ENCODE measurements at places on chromosomes 16 and 17. TPM values are rescaled to one million over a fixed set of nuclear protein-coding genes. Genes with fewer than 3 reads are reported as not detected.

Gene FBXL19
- polyA plus RNA-seq, result 20.5 TPM

- no peak for DNase-seq
These were observed 30.0 kb downstream of the WSCD1 start for GRCh38 chr17:6100146-6100545.

- no peak for DNase-seq
These were observed 20.8 kb upstream of the ZNF423 start for GRCh38 chr16:49876716-49877129.

Gene PTGES3L
- 2.3 TPM for polyA plus RNA-seq

DNA sequence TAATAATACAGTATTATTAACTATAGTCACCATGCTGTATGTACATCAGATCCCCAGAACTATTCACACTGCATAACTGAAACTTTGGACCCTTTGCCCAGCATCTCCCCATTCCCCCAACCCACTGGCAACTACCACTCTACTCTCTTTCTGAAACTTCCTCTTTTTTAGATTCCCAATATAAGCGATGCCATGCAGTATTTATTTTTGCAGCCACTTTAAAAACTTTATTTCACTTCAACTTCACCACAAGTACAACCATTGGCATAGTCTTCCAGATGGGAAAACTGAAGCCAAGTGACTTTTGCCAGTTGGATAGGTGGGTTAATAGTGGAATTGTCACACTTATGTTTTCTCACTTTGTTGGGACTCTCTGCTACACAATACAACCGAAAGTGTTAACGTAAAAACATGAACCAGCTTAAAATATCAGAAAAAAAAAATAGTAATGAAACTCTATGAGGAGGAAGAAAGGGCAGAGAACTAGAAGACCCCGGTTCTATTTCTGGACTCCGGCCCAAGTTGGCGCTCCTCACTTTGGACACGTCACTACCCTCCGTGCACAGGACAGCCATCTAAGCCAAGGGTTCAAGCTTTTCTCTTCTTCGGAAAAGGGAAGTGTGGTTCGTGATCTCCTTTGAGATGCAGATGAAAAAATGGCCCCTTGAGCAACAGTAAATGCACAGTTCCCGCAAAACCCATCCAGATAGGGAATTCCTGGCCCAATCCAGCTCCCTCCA is 743 bp downstream of the SHCBP1 start:
- DNase-seq, result no peak

DNA sequence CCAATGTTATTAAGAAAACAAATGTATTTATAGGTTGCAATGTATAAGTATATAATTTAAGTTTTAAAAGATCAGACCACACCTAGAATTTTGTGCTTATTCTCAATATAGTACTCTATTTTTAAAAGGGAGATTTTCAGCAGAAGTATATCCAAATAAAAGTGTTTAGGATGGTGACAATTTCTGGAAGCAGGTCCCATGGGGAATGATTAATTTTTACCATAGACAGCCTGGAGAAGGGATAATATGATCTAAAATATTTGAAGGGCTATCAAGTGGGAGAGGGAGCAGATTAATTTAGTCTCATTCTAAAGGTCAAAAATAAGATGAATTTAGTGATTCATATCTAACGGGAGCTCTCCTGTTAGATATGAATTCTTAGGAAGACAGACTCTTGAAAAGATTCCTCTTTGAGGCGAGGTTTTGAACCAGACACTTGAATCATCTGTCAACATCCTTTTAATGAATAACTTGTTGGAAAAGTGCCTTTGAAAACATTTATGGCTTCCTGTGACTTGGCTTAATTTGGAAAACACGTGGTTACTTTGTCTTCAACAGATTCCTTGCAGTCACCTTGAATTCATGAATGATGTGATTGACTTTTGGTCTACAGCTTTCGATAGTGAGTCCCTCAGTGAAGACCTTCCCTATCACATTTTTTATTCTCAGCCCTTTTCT is 29.3 kb upstream of the SMIM36 start:
- no peak for DNase-seq

DNA sequence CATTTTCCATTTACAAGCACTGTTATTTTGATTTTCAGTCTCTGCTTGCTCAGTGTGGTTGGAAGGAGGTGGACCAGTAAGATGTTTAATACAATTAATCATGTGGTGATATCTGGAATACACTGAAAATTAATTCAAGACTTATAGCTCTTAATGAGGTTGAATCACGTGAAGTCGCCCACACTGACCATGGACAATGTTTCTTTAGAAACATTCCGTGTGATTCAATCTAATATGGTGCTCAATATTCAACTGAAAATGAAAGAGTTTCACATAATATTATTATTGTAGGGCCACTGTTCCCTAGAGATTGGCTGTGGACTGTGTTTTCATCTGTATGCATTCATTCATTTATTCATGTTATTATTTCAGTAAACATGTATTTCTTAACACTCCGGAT is 45.2 kb upstream of the MAF start:
- DNase-seq, result no peak

DNA sequence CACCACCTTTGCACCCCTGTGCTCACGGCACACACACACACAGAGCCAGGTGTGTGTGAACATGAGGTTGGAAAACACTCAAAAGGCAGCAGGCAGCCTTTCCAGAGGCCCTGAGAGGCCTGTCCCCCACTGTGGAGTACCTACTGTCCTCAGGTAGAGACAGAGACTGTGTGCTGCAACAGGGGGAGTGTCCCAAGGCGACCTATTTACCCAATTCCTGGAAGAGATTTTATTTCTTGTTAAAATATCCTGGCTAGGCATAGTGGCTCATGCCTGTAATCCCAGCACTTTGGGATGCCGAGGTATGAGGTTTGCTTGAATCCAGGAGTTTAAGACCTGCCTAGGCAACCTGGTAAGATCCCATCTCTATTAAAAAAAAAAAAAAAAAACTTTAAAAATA is 108.5 kb downstream of the COPRS start:
- no peak for DNase-seq

DNA sequence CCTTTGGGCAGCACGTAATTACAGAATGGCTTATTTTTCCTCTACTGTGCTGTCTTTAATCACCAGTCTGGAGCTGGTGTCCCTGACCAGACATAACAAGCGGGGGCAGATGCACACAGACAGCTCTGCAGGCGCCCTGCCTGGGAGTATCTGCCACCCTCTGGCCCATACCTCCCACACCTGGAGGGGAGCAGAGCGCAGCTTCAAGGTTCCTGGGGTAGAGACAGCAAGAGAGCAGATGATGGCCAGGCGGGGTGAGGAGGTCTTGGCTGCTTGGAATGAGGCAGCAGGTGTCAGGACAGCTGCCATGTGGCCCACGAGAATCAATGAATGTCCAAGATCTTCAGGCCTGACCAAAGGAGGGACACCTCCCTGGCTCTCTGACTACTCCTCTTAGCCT is 23.8 kb downstream of the TMEM94 start:
- no peak for DNase-seq

DNA sequence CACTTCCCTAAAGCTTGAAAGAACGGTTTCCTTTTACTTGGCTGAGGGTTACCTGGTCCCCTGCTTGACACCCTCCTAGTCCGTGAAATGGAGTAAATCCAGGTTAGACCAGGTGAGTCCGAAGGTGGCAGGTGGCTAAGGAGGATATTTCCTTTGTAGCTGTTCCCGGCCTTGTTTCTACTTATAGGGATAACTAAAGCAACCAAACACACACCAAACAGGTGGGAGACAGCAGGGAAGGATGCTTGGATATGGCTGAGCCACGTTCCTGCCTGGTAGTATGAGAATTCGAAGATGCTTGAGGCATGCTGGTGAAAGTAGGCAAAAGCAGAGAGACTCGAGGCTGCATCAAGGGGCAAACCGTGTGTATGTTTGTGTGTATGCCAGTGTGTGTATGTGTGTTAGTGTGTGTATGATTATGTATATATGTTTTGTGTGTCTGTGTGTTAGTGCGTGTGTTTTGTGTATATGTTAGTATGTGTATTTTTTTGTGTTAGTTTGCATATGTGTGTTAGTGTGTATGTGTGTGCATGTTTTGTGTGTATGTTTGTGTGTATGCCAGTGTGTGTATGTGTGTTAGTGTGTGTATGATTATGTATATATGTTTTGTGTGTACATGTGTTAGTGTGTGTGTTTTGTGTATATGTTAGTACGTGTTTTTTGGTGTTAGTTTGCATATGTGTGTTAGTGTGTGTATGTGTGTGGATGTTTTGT is 28.9 kb downstream of the RBFOX1 start:
- DNase-seq, result no peak
